ENCODE measurements at places on chromosomes 7 and 10.
A peak's percentile ranks its signal among the peaks of the same experiment; 100 is the strongest.

GRCh38 chr10:47413531-47414226, 29.6 kb upstream of the ZNF488 start:
- no peak for DNase-seq

- no peak for DNase-seq
Measured at GRCh38 chr7:130986261-130986690, 252.3 kb upstream of the KLF14 start.

DNA sequence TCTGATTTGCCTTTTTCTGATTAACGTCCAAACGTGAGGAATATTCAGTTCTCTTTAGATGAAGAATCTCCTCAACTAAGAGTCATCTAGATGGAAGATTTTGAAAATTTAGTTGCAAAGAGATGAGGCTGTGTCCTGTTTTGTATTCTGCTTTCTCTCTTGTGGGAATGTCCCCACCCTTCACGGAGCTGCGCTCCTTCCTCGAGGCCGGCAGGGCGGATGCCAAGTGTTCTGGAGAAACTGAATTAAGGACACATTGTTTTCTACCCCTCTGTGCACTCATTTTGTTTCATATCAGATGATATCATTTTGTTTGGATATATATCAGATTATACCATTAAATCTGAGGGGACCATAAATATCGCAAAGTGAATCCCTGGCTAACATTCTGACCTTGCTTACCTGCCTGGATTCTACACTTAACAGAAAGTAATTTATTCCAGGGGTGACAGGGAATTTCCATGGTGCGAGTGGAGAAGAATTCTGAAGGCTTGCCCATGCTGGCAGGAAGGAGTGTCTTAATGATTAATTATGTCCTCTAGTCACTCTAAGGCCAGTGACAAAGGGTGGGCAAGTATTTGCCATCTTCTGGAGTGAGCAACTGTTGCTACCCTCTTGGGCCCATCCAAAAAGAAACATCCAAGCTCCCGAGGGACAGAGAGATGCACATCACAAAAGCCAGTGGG, 47.9 kb upstream of the IGFBP3 start:
- DNase-seq: no peak

DNA sequence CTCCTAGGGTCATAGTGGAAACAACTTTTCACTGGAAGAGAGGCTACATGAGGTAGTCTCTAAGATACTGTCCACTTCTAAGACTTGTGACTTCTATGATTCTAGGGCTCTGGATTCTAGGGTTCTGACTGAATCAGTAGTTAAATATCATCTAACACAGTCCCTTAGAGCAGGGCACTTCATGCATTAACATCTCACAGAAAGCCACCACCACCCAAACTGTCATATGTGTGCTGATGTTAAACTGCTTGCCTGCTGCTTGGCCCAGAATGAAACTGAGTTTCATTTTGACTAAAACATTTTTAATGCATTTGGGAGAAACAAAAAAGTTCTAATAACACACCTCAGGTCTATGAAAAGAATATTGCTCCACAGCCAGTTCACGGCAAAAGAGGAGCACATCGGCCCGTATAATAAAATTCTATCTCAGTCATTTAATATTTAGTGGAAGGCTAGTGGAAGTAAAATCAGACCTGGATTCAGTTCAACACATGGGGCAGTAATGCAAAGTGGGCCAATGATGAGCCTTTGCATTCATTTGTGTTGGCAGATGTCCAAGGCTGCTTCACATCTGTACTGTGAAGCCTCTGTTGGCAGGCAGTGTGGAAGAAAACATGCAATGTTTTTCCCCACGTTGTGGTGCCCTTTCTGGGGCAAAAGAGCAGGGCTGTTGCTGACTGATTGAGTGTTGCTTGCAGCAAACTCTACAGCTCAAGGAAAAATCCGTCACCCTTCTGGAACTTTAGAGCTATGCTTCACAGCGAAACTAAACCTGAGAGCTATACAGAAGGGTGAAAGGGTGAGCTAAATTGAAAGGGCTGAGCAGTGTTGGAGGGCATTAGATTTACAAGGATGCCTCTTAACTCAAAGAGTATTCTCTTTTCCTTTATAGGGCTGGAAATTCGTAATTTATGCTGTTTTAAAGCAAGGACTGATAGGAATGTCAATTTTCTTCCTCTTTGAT, 33.5 kb upstream of the AUTS2 start:
- DNase-seq: no peak

GRCh38 chr7:36205803-36206202, 52.7 kb downstream of the EEPD1 start:
- no peak for DNase-seq

- DNase-seq: no peak
Measured at GRCh38 chr7:20785157-20786048, 1.3 kb downstream of the SP8 start.

DNA sequence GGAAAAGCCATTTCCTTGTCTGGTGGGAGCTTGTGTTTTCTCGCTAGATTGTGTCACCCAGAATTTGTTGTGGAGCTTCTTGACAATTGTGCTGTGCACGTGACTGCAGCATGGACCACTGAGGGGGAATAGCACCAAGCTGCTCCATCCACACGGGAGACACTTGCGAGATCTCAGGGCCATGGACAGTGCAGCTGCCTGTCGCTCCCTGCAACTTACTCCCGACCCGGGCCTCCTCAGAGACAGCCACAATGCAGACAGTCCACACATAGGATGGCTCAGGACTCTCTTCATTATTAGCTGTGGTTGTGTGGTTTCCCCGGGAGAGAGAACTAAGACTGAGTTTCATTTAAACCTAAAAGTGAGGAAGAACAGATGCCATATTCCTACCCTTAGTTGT, 673.2 kb upstream of the GALNT17 start:
- no peak for DNase-seq

DNA sequence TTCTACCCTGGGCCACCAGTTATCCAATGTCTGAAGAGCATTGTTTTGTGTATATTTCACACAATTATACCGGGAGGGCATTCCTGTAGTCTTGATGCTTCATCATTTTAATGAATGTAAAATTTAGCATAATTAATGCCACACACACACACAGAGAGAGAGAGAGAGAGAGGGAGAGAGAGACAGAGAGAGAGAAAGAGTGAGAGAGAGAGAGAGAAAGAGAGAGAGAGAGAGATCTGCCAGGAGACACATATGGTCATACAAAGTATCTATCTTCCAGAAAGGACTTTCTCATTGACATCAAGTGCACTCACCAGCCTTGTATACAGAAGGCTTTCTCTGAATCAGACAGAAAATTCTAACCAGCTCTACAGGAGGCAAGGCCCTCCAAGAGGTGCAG, 72.3 kb downstream of the KLF6 start:
- DNase-seq: no peak

DNA sequence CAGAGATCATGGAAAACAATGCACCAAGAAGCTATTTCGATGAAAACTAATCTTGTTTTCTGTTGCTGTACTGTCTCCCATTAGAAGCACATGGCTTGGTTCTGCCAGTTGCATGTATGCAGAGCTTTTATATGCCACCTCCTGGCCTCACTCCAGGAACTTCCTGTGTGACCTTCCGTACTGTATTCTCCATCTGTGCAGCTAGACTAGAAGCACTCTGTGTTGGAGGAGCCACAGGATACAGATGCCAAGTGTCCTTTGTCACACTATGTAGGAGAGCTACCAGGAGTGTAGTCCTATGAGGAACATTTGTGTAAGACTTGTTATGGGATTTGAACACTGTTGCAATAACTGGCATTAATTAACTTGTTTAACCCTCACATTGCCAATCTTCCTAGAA, 503.5 kb upstream of the TPK1 start:
- DNase-seq: no peak

GRCh38 chr7:22783421-22783820, 39.2 kb downstream of the TOMM7 start:
- no peak for DNase-seq

GRCh38 chr7:8290645-8291308, 28.8 kb upstream of the ICA1 start:
- no peak for DNase-seq

- DNase-seq: peak; percentile 9
Measured at GRCh38 chr7:29921404-29922010, 68.1 kb downstream of the SCRN1 start.

GRCh38 chr10:80468002-80468401, 13.9 kb downstream of the TSPAN14 start:
- DNase-seq: no peak

GRCh38 chr7:92158660-92159575, 20.0 kb downstream of the LRRD1 start:
- no peak for DNase-seq

DNA sequence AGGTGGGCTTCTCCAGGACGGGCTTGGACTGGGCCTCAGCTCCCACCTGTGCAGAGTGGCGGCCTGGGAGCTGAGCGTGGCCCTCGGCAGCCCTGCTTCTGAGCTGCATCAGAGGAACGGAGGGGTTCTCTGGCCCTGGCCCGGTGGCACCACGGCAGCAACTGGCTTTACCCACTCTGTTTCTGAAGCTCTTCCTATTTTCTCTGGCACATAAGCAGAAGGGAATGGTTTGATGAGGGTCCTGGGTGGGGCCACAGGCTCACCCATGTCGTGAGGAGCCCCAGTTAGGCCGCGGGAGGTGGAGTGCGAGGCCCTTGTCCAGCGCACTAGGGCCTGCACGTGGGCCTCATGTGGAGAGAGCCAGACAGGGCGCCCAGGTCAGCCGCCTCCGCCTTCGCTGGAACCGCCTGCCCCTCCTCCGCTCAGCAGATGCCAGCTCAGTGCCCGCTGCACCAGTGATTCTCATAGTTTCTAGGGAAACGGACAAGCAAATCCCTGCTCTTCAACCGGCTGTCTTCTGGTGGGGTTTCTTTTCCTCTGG, 284.0 kb downstream of the CELF2 start:
- DNase-seq: no peak

DNA sequence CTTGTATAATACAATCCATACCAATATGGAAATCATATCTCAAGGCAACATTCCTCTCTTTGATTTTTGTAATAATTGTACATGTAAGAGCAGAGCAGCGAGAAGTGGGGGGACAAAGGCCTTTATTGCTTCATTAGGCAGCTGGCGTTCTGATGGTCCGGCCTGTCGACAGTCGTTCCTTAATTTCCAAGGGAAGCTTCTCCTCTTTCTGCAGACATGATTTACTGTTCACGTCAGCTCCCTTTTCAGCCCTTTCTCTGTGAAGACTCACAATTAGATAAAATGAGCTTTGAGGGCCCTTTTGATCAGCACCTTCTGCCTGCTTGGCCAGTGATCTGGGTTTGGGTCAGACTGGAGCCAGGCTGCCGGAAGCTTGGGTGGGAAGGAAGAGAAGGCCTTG, 65.6 kb upstream of the CTBP2 start:
- no peak for DNase-seq

GRCh38 chr7:27746486-27746885, 6.5 kb downstream of the TAX1BP1 start:
- DNase-seq: no peak

DNA sequence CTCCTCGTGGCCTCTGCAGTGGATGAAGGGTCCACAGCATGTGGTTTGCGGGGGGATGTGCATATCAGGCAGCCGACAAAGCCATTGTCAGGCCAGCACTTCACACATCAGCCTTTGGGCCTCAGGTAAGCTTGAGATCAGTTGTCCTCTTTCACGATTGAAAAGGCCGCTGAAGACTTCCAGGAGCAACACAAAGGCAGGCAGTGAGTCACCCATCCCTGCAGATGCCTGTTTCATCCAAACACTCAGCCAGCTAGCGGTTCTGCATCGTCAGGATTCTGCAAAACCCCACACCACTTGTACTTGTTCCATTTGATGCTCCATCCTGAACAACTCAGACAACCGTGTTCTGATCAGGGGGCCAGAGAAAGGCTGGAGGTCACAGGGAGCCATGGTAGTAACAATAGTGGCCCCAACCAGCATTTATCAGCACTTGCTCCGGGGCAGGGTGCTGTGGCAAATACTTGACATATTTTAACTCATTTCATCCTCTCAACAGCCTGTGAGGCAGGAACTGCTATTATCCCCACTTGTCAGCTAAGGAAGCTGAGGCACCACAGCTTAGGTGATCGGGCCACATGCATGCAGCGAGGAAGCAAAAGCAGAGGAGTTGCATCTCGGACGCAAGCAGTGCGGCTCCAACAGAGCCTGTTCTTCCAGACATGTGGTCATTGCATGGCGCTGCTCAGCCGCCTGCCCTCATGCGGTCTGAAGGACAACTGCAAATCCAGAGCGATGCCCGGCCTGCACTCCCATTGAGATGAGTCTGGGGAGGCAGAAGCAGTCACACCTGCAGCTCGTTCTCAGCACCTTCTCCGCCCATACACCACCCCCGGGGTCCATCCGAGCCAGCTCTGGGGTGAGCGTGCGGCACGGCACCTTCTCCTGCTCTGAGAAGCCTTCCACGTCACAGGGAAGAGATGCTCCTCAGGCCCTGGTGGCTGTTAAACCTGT, 144.9 kb downstream of the PAXIP1 start:
- DNase-seq: no peak

- DNase-seq: no peak
Measured at GRCh38 chr10:27504808-27505460, 830 bp downstream of the RAB18 start.

- DNase-seq: no peak
Measured at GRCh38 chr10:119457966-119458766, 84.4 kb downstream of the RGS10 start.

- DNase-seq: no peak
Measured at GRCh38 chr10:54905578-54906192, 104.7 kb upstream of the PCDH15 start.

GRCh38 chr7:42972699-42973500, 40.7 kb downstream of the MRPL32 start:
- no peak for DNase-seq

DNA sequence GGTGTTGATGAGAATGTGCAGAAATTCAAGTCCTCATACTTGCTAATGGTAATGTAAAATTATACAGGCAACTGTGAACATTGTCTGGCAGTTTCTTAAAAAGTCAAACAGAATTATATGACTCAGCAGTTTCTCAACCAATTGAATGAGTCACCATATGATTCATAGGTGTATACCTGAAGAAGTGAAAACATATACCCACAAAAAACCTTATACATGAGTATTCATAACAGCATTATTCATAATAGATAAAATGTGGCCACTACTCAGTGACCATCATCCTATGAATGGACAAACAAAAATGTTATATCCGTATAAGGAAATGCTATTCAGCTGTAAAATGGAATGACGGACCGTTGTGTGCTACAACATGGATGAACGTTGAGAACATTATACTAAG, 253.5 kb downstream of the MALRD1 start:
- no peak for DNase-seq

DNA sequence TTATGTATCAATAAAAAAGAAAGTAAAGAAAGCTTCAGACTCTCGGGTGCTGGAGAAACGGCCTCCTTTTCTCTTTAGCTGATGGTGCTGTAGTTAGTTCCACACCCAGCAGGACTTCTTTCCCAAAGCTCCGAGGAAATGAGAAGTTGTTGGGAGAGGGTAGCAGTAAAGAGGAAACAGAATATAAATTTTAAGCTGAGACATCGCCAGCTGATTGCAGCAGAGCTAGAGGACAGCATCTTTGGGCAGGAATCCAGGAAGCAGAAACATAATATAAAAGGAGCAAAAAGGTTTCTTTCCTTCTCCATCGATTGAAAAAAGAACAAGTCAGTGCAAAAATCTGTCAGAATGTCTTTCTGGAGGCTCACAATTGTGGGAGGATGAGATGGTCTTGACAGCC, 616.9 kb upstream of the FOXK1 start:
- DNase-seq: no peak

- no peak for DNase-seq
Measured at GRCh38 chr10:62689712-62690111, 114.8 kb upstream of the ADO start.

- no peak for DNase-seq
Measured at GRCh38 chr7:151825721-151826120, 51.2 kb downstream of the PRKAG2 start.

GRCh38 chr10:80542053-80542452, 4.4 kb downstream of the SH2D4B start:
- DNase-seq: no peak

GRCh38 chr7:86991771-86992191, 67.7 kb downstream of the ELAPOR2 start:
- DNase-seq: no peak
